ENCODE measurements at places on chromosomes 5 and 9.

- DNase-seq: no peak
Observed at GRCh38 chr9:121369595-121370265, at the start of gene STOM. STOM (minus strand) TSS chr9:121370250; CDS start chr9:121370187, 63 bp downstream.

GRCh38 chr5:124080256-124080655 is 568.3 kb downstream of the CSNK1G3 start:
- DNase-seq: no peak

GRCh38 chr5:117177302-117177701 is 602.7 kb upstream of the SEMA6A start:
- no peak for DNase-seq

DNA sequence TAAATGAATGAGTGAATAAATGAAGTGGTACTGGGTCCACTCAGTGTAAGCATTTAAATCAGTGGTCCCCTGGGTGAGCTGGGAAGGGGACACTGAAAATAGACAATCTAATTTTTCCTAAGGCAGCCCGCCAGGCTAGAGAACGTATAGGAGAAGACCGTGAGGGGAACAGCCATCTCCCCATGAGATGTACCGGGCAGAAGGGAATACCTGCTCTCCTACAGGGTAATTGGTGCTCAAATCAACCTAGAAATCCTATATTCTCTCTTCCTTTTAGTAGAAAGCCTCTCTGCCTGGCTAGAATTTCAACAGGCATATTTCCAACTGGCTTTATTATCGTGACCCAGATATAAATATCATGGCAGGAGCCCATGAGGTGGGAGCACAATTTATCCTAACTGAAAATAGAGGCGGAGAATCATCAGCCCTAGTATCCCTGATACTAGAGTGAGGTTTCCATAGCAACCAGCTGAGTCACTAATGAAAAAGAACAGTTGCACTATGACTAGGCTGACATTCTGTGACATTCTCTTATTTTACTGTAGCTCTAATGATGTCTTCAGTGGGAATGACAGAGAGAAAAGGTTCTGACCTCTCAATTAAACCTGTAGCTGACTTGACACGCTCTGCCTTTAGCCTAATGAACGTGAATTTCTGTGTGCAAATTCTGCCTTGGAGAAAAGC is 96.5 kb upstream of the CAST start:
- no peak for DNase-seq

GRCh38 chr5:72647806-72648205 is 140.6 kb upstream of the ZNF366 start:
- no peak for DNase-seq

GRCh38 chr9:104810421-104811339 is 46.8 kb downstream of the NIPSNAP3B start:
- no peak for DNase-seq

GRCh38 chr5:135072387-135073281 is 38.6 kb upstream of the PITX1 start:
- DNase-seq: no peak

DNA sequence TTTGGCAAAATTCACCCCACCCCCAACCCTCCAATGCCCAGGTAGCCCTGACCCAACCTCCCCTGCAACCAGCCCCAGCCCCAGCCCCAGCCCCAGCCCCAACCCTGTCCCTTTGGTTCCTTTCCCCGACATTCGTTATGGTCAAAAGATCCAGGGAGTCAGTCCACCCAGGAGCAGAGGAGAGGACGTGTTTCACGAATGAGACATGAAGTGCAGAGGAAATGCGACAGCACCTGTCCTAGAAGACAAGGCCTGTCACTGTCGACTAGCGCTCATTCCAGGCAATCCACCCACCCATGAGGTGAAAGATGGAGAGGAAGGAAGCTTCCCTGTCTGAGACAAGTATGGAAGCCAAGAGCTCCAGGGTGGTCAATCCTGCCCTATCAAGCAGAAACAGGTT is 485.0 kb downstream of the SPATA31A7 start:
- DNase-seq: no peak

DNA sequence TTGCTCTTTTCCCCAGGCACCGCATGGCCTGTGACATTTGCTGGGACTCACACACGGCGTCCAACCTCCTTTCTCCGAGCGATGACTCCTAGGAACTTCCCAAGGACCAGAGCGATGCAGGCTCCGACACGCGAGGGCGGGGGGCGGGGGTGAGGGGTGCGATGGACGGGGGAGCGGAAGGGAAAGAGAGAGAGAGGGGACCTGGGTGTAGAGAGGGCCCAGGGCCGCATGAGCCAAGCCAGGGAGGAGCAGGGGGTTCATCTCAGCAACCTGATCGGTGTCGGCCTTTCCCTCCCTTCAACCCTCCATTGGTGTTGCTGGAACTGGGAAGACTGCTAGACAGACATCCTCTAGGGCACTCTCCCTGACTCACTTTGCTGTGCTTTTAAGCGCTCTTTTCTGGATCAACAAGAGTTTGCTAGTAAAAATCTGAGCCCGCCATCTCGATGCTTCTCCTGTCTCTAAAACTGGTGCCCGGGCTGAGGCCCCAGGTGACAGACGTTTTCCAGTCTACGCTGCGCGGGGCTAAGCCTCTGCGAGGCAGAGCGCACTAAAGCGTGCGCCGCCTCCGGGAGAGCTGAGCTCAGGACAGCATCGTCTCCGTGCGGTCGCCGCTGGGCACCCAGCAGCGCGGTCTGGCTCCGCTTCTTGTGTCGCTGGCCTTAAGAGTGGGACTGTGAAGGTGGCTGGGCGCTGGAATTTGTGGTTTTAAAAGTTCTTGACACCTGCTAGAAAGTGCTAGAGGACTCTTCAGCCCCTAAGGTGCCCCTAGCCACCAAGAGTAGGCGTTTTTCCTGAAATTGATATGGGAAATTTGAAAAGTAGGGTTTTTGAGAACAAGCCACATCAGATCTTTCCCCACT is 1.0 kb upstream of the TSLP start:
- DNase-seq: no peak

DNA sequence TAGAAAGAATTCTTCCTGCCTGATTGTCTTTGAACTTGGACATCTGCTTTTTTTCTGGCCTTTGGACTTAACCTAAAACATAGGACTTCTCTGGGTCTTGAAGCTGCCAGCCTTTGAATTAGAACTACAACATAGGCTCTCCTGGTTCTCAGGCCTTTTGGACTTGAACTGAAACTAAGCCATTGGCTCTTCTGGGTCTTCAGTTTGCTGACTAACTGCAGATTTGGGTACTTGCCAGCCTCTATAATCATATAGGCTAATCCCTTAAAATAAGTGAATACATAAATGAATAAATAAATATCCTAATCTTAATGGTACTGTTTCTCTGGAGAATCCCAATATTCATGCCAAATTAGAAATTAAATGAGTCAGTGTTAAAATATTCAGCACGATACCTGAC is 473.4 kb upstream of the PAPPA start:
- no peak for DNase-seq

DNA sequence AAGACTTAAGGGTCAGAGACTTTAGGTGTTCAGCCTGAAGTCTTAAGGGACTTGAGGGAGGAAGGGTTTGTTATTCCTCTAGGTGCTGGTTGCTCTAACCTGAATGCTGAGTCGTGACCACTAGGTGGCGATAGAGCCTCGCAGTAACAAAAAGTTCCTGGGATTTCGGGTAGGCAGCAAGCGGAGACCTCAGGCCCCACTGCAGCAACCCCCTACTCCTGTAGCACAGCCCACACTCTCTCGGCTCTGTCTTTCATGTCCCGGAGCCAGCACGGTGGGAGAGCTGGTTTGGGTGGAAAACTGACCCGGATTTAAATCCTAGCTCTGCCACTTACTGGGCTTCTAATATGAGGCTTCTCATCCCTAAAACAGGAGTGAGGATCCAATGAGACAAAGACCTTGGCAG is 100.3 kb upstream of the PANK3 start:
- peak; percentile 60 for DNase-seq

- DNase-seq: no peak
Observed at GRCh38 chr9:87387351-87388011, 110.2 kb upstream of the DAPK1 start.

- DNase-seq: no peak
Observed at GRCh38 chr5:42887097-42887496, 75.4 kb upstream of the SELENOP start.

DNA sequence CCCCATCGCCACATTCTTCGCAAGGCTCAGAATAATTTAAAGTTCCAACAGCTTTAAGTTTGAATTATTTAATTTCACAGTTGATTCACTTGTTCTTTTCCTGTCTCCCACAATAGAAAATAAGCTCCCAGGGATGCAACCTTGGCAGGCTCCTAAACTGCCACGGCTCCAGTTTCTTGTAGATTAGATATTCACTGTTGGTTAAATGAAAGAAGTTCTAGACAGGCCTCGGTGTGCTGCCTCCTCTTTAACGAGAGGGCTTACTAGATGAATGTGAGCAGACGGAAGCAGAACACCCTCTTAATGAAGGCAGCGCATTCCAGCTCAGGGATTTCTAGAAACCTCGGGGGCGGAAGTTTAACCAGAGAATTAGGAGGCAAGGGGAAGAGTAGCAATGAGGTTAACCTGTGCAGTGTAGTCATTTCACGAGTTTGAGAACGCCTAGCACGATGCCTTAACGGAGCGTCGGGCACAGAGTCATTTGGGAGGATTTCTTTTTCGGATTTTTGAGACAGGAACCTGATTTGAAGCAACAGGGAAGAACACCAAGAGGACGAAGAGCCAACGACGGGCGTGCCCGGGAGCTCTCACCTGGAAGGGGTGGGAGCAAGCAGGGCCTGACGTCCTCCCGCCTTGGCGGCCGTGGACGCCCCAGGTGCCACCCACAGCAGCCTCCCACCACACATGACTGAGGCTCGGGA is 637 bp upstream of the SMC5 start:
- peak; percentile 28 for DNase-seq

DNA sequence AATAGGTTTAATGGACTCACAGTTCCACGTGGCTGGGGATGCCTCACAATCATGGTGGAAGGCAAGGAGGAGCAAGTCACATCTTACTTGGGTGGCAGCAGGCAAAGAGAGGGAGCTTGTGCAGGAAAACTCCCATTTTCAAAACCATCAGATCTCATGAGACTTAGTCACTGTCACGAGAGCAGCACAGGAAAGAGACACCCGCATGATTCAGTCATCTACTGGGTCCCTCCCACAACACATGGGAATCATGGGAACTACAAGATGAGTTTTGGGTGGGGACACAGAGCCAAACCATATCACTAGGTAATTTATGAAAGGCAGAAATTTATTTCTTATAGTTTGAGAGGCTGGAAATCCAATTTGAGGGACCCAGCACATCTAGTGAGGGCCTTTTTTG is 40.0 kb downstream of the MTREX start:
- DNase-seq: no peak

DNA sequence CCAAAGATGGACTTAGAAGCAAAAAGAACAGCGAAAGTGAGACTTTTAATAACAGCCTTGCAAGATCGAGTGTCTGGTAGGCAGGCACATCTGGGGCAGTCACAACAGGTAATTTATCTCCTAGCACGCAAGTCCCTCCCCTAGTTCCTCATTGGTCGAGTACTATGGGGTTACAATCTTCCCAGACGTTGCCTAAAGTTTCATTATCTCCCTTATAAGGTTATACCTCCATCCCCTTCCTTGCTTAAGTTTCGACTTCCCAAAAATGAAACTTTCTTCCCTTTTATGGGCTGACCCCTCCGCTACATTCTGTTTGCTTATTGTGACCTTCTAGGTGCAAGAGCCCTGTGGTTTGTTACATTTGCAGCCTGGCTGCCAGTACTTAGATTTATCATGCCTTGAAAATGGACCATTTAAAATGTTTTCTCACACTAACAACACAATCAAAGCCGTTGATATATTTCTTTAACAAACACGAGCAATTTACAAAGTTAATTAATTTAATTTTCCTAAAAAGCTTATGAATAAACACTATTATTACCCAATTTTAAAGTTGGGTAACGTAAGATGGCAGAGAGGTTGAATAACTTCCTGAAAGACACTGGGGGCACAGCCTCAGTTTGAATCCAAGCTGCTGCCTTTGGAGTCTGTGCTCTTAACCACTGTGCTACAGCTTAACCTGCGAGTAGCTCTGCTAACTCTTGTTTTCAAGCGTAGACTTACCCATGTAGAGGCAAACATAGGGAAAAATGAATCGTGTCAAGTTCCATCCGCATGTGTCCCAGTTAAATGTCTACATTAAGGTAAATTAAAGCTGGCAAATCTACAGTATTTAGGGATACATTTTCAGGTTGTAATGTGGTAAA is 91.7 kb downstream of the EDIL3 start:
- no peak for DNase-seq
